Thoracic aorta (tissue), 2 donors: ENCODE measurements at places on chromosomes 7 and 10.

- DNase-seq: no peak
Observed at GRCh38 chr10:11176746-11177145, 159.1 kb downstream of the CELF2 start.

GRCh38 chr10:36739884-36740445 lies 385.4 kb upstream of the ANKRD30A start:
- DNase-seq: no peak

GRCh38 chr10:96261930-96262329 lies 9.4 kb downstream of the BLNK start:
- no peak for DNase-seq

- no peak for DNase-seq
Observed at GRCh38 chr10:53223851-53224250, 451.3 kb upstream of the MBL2 start.

DNA sequence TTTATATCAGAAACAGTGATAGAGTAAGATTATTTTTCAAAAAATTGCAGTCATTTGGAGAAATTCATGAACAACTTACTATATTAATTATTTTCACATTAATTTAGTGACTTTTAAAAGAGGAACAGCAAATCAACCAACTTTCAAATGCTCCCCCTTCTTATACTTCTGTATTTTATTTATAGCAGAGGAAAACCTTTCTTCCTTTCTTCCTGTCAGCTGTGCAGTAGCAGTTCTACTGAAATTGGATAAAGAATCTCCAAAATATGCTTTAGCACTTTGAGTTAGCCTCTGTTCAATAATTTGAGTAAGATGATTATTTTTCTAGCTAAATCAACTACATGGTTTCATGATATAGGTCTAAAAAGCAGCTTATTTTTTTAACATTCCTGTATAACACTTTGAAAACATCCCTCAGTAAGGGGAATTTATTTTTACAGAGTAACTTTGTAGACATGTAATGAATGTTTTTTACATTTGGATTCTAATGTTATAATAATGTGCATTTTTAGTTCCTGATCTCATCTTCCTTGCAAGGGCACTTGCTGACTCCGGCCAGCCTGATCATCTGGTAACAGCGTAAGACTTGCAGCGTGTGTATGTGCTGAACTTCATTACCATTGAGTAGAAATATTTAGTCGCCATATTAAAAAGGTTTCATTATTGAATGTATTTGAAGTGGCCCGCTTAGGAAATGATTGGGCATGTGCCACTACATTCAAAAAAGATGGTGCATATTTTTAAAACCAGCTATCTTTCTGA lies 158.3 kb upstream of the HDAC9 start:
- DNase-seq: no peak

DNA sequence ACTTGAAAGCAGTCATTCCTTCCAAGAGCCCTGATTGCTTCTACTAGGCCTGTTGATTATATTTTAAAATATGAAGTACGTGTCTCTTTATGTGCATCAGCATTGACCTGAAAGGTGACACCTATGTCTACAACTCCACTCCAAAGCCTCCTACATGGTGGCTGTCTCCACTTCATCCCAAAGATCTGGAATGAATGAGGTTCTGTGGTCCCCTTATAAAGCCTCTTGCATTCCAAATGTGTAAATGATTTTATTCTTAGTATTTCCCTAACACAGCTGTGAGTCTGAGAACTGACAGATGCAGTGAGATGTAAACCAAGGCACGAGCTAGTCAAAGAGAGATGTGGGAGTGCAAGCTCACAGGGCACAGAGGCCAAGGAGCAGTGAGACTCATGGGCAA lies 176.0 kb upstream of the SVIL start:
- no peak for DNase-seq

DNA sequence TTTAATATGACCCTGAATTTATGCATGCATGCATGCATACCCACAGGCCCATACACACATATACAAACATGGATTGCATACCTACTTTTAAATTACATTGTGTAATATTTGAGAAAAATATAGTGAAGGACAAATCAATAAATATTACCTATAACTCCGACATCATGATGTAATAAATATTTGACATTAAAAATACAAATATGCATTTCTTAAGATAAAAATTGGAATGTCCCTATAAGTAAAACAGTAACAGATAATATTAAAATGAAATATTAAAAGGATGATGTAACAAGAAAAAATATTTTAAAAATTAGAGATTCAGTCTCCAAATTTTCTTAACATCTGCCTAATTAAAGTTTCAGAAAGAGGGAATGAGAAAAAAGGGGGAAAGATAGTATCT lies 433.0 kb downstream of the MDFIC start:
- no peak for DNase-seq

DNA sequence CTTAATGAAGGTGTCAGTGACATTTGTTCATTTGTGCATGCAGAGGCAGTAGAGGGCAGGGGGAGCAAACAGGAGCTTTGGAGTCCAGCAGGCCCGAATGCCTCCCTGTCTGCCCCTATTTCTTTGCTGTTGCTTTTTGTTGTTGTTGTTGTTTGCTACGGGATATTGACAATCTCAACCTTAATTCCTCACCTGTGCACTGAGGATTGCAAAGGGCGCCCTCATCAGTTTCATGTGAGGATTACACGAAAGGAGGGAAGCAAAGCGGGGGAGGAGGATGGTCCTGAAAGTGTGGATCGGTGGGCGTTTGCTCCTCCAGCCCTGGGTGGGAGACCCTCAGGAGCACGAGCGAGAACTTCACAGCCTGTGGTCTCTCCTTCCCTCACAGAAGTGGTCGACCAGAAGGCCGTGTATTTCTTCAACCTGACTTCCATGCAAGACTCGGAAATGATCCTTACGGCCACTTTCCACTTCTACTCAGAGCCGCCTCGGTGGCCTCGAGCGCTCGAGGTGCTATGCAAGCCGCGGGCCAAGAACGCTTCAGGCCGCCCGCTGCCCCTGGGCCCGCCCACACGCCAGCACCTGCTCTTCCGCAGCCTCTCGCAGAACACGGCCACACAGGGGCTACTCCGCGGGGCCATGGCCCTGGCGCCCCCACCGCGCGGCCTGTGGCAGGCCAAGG lies 9.6 kb downstream of the GDF10 start:
- no peak for DNase-seq

DNA sequence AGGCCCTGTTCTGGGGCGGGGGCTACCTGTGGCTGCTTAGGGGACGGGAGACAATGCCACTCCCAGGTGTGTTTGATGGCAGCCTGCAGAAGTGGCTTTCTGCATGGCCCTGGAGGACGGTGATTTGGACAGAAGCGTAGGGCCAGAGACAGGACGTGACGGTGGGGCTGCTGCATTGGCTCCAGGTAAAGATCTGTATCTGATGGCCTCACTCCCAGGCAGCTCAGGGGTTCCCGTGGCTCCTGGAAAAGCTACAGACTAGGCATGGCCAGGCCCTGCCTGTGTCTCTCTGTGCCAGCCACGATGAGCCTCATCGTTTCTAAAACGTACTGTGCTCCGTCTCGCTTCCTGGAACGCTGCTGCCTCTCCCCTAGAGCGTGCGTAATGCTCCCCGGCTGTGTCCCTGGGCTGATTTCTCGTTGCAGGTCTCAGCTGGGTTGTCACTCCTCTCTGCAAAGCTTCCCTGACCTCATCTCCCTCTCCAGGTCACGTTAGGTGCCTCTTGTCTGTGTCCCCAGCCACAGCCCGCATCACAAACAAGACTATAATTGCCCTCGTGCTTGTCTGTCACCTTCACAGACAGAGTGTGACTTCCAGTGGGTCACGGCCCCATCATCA lies 12.6 kb downstream of the GTF2IRD1 start:
- no peak for DNase-seq

GRCh38 chr10:111556666-111557065 lies 479.8 kb downstream of the ADRA2A start:
- DNase-seq: no peak

- DNase-seq: no peak
Observed at GRCh38 chr10:50636618-50637579, 13.1 kb upstream of the SGMS1 start.

DNA sequence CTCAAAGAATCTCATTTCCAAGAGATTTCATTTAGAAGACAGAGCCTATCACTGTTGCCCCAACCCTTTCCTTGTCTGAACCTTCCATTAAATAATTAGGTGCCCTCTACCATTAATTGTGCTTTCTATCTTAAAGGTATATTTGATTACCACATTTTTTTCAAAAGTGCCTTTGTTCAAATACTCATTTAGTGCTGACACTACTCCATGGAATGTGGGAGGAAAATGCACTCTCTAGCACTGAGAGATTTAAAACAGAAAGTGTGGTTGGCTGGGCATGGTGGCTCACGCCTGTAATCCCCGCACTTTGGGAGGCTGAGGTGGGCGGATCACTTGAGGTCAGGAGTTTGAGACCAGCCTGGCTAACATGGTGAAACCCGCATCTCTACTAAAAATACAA lies 119.8 kb downstream of the CACNA2D1 start:
- no peak for DNase-seq

GRCh38 chr10:69088801-69089501 lies 1.0 kb downstream of the SRGN start:
- no peak for DNase-seq

GRCh38 chr10:129541748-129542487 lies 74.9 kb downstream of the MGMT start:
- no peak for DNase-seq

DNA sequence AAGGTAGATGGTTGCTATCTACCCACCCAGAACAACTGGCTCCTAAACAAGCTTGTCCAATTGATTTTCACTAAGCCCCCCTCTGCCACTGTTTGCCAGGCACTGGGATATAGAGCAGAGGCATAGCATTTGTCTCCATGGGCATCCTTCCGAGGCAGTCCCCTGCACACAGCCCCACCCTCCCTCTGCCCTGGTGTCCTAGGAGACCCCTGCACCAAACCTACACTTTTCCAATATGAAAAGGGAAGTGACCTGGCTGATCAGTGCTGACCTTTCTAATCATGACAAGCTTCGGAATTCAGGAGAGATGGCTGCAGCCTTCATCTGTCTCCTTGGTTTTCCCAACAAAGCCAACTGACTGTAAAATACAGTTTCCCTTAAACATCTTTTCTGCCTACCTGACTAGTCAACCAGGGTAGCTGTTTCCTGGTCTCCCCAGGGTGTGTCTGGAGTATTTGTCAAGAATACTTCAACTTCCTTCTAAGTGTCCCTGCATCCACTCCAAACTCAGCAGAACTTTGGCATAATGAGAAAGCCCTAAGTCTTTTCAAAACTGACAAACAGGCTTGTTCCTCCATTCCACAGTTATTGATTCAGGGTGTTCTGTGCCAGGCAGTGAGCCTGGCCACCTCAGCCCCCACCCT lies 7.6 kb upstream of the SLC18A3 start:
- no peak for DNase-seq

DNA sequence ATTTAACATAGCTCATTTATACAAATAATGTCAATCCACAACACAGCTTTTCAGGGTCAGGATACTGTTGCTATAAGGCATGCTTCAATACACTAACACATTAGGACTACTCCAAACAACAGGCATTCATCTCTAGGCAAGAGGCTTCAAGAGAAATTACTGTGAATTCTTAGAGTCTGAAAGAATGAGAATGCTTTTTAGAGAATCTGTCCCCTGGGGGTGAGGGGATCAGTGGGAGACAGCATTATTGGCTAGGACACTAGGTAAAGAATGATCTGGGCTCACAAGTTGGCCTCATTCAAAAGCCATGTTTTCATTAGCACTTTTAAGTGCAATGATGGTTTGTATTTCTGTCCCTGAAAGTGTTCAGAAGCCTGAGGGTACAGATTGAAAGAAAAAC lies 132.6 kb downstream of the SEMA3D start:
- DNase-seq: no peak

DNA sequence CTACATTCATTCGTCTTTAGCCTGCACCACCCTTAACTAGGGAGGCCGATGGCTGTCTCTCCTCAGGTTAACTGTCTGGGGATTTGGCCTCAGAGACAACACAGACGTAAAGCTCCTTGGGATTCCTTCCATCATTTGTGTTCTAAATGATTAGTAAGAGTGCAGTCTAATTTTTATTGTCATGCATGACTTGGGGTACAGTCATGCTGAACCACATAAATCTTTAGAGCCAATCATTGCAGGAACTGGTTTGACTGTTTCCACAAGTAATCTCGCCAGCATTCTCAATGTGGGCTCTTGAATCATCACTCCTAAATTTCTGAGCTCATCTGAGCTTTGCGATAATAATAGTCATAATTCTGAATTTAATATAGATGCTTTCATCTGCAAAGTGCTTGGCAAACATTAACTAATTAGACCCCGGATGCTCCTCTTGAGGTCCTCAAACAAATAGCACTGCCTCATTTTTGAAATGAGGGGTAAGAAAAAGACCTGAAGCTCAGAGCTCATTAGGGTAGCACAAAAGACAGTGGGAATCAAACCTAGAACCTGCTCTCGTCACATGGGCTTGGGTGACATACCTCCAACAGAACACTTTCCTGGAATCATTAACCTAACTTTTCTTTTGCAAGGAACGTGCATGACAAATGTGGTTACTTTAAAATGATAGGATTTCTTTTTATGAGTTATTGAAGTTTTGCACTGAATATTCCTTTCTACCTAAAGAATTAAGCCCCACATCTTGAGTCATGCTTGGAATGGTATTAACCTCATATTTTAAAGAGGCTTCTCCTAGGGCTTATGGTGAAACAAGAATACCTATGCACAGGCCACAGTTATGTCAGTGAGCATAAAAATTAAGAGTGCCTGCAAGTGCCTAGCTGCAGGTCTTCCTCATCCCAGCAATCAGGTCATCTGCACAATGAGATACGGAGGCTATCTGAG lies 118.9 kb upstream of the NRP1 start:
- DNase-seq: no peak

DNA sequence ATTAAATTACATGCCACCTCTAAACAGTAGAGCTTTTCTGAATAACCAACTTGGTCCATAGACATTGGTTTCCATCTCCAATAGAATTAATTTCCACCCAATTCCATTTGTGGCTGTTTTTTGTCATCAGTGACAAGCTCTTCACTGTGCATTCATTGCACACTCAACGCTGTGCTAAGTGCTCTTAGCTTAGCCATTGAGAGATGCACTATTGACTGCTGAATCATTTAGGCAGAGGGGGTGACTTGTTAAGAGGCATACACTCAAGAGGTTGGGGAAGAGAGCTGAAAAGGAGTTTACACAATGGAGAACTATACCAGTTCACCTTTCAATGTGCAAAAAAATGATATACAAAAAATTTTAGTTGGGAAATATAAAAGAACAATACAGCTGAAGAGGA lies 31.9 kb upstream of the CBLL1 start:
- no peak for DNase-seq

GRCh38 chr10:12629767-12630165 lies 280.4 kb downstream of the CAMK1D start:
- DNase-seq: no peak

- no peak for DNase-seq
Observed at GRCh38 chr10:34808801-34809745, 6.0 kb downstream of the PARD3 start.

DNA sequence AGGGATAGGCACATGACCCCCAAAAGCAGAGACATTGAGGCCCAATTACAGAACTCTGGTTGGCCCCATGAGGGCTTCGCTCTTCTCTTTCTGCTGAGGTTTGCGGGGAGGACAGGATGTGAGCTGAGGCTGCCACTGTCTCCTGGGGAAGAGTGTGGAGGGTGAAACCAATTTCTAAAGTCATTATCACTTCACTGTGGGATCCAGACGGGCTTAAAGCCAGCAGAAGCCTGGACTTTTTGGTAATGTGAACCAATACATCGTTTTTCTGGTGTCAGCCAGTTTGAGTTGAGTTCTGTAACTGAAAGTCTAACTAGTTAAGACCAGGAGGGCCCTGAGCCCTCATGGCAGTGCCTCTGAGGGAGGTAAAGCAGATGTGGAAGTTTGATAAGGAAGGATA lies 163.0 kb downstream of the MYOF start:
- DNase-seq: no peak

GRCh38 chr10:22334414-22335172 lies 10.7 kb upstream of the SPAG6 start:
- DNase-seq: no peak
